Fibroblast of pulmonary artery (primary cell): ENCODE measurements at places on chromosomes 6 and 20.

GRCh38 chr6:48016020-48016755 is 94.8 kb downstream of the PTCHD4 start:
- DNase-seq: no peak

- no peak for DNase-seq
These were observed 25.7 kb downstream of the SNX3 start for GRCh38 chr6:108235127-108235526.

DNA sequence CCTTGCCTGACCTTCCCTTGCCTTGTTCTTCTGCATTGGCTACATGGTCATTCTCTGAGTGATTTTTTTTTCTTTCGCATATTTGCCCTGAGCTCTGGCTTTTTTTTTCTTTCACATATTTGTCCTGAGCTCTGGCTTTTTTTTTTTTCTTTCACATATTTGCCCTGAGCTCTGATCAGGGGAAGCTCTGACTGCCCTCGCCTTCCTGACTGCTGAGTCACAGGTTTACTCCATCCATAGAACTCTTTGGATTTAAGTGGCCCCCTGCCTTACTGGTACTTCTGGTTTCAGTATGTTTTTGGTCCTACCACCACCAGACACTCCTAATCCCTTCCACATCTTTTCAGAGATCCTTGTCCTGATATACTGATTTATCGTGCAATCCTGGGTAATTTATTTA is 201.1 kb downstream of the OGFRL1 start:
- DNase-seq: peak; percentile 91

DNA sequence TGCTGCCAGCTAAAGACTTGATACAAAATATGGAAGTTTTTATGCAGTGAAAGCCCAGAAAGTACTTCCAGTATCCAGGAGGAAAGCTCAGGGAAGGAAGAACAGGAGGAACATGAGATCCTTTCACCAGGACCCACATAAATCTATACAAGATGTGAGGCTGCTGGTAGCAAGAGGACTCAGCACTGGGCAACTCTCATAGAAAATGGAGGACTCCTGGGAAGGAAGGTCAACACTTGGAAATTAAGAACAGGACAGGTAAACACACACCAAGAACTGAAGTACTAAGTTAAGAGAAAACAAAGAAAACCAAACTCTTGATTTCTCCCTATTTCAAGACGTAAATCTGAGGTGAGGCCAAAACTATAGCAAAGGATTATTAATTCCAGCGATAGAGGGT is 220.5 kb upstream of the HSF2 start:
- DNase-seq: no peak

GRCh38 chr20:40016392-40016791 is 672.6 kb downstream of the MAFB start:
- DNase-seq: no peak

DNA sequence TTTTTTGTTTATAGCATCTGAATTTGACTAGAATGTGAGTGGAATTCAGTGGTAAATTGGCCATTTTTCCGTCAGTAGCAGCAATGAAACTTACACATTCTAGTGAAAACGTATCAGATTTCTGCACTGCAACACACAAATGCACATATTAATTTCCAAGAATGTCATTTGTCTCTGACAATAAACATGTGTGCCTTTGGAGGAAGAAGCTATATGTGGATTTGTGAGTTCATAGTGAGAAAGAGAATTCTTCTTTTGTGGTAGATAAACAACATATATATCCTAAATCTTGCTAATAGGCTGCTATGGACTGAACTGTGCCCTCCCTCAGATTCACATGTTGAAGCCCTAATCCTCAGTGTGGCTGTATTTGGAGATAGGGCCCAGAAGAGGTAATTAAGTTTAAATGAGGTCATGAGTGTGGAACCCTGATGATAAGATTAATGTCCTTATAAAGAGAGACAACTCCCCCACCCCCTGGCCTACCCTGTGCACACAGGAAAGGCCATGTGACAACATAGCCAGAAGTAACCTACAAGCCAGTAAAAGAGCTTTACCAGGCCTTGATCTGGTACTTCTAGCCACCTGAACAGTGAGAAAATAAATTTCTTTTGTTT is 200.2 kb upstream of the EYA4 start:
- DNase-seq: no peak

DNA sequence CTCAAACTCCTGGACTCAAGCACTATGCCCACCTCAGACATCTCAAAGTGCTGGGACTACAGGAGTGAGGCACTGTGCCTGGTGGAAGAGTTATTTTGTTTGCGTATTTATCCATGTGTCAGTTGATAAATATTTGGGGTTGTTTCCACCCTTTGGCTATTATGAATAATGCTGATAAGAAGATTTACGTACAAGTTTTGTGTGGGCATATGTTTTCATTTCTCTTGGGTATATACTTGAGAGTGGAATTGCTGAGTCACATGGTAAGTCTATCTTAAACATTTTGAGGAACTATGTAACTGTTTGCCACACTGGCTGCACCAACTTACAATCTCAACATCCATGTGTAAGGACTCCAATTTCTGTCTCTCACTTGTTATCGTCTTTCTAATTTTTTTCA is 200.3 kb downstream of the RNGTT start:
- DNase-seq: peak; percentile 44

GRCh38 chr20:50308166-50308512 is 117.5 kb downstream of the CEBPB start:
- no peak for DNase-seq

DNA sequence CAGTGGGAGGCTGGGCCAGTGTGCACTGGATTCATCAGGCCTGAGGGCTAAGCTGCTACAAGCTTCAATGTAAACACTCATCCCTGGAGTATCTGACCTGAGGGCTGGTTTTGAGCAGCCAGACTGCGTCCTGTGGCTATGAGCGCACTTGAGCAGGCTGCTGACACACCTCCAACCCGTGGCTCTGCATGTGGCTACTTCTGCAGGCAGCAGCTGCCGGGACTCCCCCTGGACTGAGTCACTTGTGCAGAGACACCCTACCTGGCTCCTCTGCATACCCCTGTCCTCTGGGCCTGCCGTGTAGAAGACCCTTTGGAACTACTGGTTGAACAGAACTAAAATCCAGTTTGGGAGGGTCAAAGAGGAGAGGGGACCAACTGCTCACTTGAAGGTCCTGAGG is 172.0 kb downstream of the SCP2D1 start:
- DNase-seq: no peak

GRCh38 chr20:61520893-61521460 is 268.9 kb downstream of the CDH4 start:
- peak; percentile 47 for DNase-seq
